ENCODE measurements at places on chromosomes 7 and 10. TPM values are rescaled to one million over a fixed set of nuclear protein-coding genes. Genes with fewer than 3 reads are reported as not detected.

DDX21 gene
- total RNA-seq, result 125 TPM

MDFIC gene
- total RNA-seq, result 15.1 TPM

SYT15 gene
- 0.10 TPM for total RNA-seq

SLC16A9 gene
- 21.9 TPM for total RNA-seq

ZP3 gene
- total RNA-seq, result 7.8 TPM

ZNF746 gene
- total RNA-seq, result 20.2 TPM

UNC5B gene
- total RNA-seq, result 0.67 TPM

SLC18A3 gene
- total RNA-seq, result not detected

ST8SIA6 gene
- total RNA-seq, result not detected

RBP3 gene
- total RNA-seq, result not detected

PPP1R17 gene
- total RNA-seq, result not detected

Data from foreskin keratinocyte (primary cell).